ENCODE measurements at places on chromosomes 4 and X.

GRCh38 chr4:178953447-178954120 is 1511.3 kb upstream of the AGA start:
- no peak for DNase-seq

- no peak for DNase-seq
Measured at GRCh38 chr4:1247864-1248244, 1.1 kb downstream of the CTBP1 start.

GRCh38 chr4:945274-946102 is 13.2 kb downstream of the TMEM175 start:
- DNase-seq = no peak

GRCh38 chr4:187166886-187167512 is 443.3 kb upstream of the FAT1 start:
- DNase-seq = no peak

- no peak for DNase-seq
Measured at GRCh38 chrX:78130396-78130795, 9.1 kb downstream of the TAF9B start.

GRCh38 chr4:139457318-139457717 is 3.4 kb downstream of the RAB33B start:
- DNase-seq = peak; percentile 16

DNA sequence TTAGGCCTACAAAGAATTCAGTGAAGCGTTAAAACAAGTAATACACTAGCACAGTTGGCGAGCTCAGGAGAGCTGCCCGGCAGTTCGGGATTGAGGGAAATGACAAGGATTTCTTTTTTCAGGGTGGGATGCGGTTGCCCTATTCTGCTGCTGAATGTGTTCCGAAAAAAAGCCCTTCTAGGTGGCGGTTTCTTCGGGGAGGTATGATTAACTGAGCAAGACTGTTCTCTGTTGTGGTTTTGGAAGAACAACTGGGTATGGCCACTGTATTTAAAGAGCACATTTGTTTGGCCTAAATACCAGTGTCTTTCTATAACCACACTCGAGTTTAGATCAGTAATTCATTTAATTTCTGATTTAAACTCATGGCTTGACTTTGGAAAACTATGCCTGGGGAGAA is 459.7 kb upstream of the FAT1 start:
- no peak for DNase-seq

- DNase-seq = no peak
Measured at GRCh38 chr4:89369581-89369980, 62.0 kb upstream of the GPRIN3 start.

DNA sequence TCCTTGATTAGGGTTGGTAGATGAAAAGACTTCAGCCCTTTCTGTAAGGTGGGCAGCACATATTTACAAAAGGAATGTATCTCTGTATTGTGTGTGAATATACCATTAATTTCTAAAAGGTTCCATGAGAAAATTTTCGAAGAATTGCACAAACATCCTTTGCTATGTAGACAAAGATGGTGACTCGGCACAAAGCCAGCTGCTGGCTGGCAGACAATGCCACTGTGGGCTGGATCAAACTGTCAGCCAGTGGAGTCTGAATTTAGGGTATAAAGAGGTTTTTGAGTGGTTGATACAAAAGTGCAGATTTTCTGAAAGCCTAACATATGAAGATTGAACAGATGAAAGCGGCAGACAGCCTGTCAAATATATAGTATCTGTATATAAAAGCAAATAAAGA is 5.6 kb upstream of the TXK start:
- DNase-seq = peak; percentile 64

DNA sequence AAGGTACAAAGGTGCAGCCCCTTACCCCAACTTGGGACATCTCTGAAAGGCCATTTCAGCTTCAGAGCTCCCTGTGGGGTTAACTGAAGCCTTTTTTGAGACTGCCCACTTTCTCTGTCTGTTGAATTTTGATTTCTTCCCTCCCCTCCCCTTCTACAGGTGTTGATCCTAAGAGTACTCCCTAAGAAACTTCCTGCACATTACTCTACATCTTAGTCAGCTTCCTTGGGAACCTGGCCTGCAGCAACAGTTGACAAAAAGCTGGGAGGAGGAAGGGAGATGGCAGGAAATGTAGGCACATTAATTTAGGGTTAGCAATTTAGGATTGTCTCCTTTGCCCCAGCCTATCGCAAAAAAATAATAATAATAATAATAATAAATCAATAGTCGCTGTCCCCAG is 1.2 kb upstream of the IDS start:
- no peak for DNase-seq

DNA sequence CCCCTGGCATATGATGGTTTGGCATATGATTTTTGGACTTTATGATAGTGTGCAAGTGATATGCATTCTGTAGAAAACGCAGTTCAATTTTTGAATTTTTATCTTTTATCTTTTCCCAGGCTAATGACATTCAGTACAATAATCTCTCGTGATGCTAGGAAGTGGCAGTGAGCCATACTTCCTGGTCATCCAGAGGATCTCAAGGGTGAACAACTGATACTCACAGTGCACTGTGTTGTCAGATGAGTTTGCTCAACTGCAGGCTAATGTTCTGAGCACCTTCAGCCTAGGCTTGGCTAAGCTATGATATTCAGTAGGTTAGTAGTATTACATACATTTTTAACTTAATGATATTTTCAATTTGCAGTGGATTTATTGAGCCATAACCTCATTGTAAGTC is 405.3 kb downstream of the PCDH7 start:
- no peak for DNase-seq

GRCh38 chrX:120773801-120774200 is 101.9 kb downstream of the CT47B1 start:
- no peak for DNase-seq

- DNase-seq = no peak
Measured at GRCh38 chrX:67648361-67648760, 104.5 kb downstream of the AR start.

- DNase-seq = peak; percentile 52
Measured at GRCh38 chr4:5710961-5711478, at the start of gene EVC. TSS of gene EVC (plus strand) at chr4:5711201. CDS start at chr4:5711381, 180 bp downstream.

DNA sequence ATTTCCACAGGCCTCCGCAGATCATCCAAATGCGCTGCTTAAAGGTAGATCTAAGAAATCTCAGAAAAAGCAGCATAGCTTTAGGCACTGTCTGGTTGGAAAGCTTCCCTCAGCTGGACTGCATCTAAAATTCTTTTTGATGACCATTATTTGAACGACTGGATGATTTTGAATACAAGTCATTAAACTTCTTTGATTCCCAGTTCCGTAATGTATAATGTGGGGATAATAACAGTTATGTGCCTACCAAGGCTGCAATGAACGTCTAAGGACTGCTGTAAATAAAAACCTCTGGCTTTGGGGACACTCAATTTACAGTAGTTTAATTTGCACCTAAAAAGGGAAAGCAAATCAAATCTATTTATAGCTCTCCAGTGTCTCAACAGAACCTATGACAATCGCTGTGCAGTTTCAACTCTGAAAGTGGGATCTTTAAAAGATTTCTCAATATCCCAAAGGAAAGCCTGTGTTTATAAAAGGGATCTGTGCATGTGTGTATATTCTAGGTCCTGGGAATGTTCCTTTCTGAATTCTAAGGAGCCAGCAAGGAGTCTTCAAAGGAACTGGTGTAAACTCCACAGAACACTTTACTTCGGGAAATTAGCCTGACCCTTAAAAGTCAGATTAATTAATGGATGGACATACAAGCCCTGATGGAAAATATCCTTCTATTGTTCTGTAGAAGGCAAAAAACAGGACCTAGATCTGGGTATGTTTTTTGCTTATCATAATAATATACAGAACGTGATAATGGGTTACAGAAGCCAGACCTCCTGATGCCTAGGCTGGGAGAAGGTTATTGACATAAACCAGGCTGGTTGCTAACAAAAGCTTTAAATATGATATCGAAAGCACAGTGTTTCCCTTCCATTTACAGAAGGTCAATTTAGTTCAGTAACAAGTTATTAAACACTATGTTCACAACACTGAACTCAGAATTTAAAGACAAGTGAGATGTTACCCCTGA is 53.4 kb downstream of the AFAP1 start:
- DNase-seq = no peak

DNA sequence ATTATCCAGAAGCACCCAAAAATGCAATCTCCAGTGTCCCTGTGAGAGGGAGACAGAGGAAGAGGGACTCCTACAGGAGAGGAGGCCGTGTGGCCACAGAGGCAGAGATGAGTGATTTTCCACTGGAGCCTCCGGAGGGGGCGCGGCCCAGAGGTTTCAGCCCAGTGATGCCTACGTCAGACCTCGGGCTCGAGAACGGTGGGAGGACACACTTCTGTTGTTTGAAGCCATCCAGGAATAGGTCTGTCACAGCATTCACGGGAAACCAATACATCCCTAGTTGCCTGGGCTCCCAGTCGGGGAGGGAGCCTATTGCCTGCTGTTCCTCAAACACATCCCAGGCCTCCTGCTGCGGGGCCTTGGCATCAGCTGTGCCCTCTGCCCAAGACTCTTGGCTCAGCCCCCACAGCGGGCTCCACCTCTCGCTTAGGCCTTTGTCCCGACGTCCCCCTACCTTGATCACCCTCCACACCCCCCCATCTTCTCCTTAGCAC is 39.2 kb upstream of the HMX1 start:
- no peak for DNase-seq

GRCh38 chr4:338759-339097 is 1.1 kb downstream of the ZNF141 start:
- DNase-seq = peak; percentile 45

DNA sequence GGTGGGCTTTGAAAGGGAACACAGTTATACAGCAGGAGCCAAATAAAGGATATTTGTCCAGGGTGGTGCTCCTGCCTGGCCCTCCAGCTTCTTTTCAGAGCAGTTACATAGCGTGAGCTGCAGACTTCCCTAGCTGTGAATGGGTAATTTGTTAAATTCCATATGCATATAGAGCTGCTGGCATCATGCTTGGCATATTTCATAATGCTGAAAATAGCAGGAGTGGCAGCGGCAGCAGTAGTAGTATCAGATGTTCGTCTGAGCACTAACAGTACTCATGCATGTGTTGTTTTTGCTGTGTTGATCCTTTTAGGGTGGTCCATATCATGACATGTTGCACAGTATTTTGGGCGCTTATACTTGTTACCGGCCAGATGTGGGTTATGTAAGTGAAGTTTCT is 33.6 kb upstream of the TADA2B start:
- no peak for DNase-seq

- no peak for DNase-seq
Measured at GRCh38 chrX:48999030-48999429, 3.0 kb downstream of the GRIPAP1 start.

- DNase-seq = peak; percentile 31
Measured at GRCh38 chrX:121308276-121308805, 260.9 kb downstream of the GLUD2 start.

DNA sequence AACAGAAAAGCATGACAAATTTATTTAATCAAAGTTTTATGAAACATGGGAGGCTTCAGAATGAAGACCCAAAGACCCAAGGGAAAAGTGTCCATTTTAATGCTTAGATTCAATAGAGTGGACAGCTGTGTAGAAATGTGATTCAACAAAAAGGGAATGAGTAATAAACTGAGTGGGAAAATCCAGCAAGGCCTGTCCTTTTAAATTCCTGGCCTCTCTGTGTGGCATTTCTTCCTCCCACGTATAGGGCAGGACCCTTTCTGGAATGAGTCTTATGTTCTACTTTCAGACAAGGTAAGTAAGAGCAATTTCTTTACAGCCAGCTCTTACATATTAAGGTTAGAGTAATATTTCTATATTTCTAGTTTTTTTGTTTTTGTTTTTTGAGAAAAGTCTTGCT is 14.5 kb downstream of the AASDH start:
- DNase-seq = no peak

DNA sequence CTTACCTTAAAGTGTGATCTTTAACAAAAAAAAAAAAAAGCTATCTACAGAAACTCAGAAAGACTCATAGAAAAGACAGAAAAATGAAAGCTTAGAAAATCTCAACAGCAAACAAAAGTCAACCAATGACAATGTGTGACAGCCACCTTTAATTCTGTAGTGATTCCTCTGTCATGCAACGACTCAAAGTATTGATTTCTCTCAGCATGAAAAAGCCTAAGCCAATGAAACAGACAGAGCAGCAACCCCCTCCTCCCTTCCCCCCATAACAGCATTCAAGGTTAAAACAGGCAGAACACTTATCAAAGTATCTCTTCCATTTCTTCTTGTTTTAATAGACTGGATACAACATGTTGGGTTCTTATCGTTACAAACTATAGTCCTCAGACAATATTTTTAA is 112.5 kb downstream of the MAB21L2 start:
- DNase-seq = no peak

GRCh38 chr4:173509036-173510001 is 20.7 kb downstream of the HAND2 start:
- no peak for DNase-seq

DNA sequence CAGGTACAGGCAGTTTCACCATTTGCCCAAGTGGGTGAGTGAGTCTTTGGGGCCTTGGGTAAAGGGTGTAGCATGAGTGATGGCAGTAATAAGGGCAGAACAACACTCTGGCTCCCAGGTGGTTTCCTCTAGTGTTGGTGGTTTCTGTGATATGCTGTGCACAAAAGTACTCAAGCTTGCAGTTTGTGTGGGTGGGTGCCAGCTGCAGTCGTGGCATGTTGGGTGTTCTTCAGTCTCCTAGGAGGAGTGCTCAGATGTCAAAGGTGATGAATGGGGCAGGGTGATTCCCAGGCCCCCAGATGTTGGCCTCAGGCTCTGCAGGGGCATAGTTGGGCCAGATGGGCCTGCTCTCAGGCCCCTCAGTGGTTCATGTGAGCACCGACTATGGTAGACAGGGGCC is 166.1 kb upstream of the KLF8 start:
- no peak for DNase-seq

GRCh38 chrX:154374313-154375155 is at the start of gene FLNA:
TSS of gene FLNA (minus strand) at chrX:154374634. CDS start at chrX:154371245, 3,389 bp downstream.
- no peak for DNase-seq

DNA sequence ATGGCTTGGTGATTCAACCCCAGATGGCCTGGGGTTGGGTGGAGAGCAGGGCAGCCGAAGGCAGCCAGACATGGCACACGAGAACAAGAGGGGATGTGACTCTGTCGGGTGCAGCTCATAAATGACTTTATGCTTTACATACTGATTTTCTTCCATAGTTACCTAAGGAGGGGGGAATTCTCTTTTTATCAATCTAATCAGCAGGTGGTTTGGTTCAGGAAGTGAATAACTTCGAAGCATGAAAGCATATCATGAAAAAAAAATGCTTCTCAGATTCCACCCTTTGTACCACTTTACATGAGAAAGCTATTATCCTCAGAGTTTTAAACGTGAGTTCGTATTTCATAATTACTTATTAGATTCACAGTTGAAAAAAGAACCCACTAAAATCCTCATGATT is 908.9 kb upstream of the LCORL start:
- no peak for DNase-seq

GRCh38 chr4:124868495-124868894 is 156.0 kb upstream of the ANKRD50 start:
- DNase-seq = no peak
